ENCODE measurements at places on chromosomes 5 and 9.

GRCh38 chr9:35854091-35854762 is 16.0 kb downstream of the OR13J1 start:
- no peak for DNase-seq

DNA sequence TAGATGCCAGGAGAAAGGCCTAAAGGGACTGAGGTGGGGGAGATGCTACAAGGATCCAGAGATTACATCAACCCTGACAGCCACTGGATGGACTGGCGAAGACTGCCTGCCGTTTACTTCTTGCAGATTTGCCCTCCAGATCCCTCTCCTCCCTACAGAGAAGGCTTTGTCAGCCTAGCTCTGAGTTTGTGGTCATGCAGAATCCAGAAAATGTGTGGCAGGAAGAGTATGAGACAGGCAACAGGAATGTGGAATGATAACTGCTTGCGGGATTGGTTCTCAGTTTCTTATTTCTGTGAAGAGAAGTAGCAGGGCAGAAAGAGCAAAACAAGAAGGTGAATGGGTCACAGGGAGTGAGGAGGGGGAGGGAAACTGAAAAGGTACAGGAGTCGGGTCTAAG is 129.6 kb downstream of the TLE1 start:
- DNase-seq = no peak

- no peak for DNase-seq
These were observed 49.8 kb upstream of the ANKRD55 start for GRCh38 chr5:56282951-56283350.

DNA sequence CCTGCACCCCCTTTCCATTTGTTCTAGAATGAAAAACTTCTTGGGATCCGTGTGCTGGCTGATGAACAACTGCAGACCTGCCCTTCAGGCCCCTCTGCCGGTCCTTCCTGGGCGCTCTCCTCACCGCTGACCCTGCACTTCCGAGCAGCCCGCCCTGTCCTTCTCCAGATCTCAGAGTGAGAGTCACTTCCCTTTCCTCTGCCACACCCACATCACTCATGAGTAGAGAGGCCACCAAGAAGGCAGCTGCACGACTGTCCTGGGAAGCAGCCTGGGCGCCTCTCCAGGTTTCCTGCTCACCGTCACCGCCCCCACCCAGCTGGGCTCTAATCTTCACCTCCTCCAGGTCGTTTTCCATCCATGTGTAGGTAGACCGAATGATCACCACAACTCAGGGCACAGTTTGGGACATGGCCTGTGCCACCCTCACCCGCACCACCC is 35.0 kb upstream of the NSMF start:
- DNase-seq = no peak

GRCh38 chr9:94757158-94757557 is 30.7 kb downstream of the AOPEP start:
- DNase-seq = no peak

DNA sequence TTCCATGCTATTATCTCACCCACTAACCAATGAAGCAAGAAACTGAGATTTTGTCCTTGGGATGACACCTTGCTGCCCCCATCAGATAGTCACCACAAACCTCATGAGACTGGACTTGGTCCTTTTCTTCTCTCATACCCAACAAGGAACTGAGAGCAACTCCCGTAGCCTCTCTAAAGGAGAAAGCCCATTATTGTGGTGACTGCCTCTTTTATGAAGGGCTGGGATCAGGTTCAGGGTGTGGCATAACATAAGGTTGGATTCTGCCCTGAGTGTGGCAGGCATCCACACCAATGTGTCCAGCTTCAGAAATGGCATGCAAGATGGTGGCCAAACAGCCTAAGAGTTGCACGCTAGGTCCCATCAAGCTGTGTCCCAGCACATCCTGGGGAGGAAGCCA is 1.3 kb upstream of the ACTL7A start:
- DNase-seq = no peak

GRCh38 chr9:3059781-3060468 is 216.0 kb upstream of the PUM3 start:
- DNase-seq = no peak

DNA sequence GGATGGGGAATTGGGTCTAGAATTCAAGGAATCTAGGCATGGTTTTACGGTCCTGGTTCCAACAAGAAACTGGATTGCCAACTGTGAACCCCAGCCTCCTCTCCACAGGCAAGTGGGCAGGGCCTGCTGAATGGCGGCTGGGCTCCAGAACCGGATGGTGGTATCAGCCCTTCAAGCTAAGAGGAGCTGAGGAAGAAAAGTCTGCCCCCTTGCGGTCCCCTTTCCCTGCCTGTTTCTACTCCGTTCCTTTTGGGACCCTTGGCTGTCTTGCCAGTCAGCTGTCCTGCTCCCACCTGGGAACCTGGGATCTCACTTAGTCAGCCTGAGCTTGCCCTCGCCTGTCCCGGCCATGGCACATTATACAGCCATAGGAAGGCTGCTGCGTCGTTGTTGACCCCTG is 234.4 kb upstream of the DAPK1 start:
- peak; percentile 18 for DNase-seq

DNA sequence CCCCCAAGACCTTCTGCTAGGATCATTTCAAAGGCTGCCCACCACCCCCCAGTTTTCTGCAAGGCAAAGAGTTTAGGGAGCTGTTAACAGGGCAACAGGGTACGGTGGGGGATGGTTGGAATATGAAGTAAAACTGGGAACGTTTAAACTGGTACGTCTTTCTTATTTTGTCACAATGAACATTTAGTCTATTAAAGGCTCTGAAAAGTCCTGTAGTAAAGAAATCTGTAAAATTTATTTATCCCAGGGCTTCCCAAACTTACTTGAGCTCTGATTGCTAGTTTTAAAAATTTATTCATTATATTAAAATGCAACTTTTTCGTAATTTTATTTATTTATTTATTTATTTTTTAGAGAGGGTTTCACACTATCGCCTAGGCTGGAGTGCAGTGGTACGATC is 62.0 kb downstream of the USP20 start:
- DNase-seq = no peak

GRCh38 chr5:155485386-155485785 is 471.8 kb downstream of the KIF4B start:
- DNase-seq = peak; percentile 97

- no peak for DNase-seq
These were observed 37.9 kb upstream of the RAB3C start for GRCh38 chr5:58544926-58545325.

GRCh38 chr5:82349652-82350051 is 71.5 kb upstream of the RPS23 start:
- DNase-seq = peak; percentile 55

DNA sequence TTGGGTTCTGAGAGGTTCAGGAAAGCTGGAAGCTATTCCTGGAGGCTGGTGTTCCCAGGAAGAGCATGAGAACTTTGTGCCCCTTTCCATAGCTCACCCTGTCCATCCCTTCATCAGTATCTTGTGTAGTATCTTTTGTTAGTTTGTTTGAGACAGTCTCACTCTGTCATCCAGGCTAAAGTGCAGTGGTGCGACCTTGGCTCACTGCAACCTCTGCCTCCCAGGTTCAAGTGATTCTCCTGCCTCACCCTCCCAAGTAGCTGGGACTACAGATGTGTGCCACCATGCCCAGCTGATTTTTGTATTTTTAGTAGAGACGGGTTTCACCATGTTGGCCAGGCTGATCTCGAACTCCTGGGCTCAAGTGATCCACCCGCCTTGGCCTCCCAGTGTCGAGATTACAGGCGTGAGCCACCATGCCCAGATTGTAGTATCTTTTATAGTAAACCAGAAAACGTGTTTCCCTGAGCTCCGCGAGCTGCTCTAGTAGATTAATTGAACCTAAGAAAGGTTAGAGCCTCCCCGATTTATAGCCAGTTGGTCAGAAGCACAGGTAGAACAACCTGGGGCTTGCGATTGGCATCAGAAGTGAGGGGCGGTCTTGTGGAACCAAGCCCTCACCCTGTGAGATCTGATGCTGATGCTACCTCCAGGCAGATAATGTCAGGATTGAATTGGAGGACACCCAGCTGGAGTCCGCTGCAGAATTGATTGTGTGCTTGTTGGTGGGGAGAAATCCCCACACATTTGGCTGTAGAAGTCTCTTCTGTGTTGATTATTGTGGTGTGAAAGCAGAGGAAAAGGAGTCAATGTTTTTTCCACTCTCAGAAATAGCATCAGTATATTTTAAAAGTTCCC is 32.3 kb downstream of the ATP6V0E1 start:
- no peak for DNase-seq

GRCh38 chr5:103573411-103573810 is 10.8 kb upstream of the NUDT12 start:
- no peak for DNase-seq

GRCh38 chr9:121999556-121999955 is 93.6 kb downstream of the TTLL11 start:
- no peak for DNase-seq

GRCh38 chr9:123168586-123168985 is 99.8 kb downstream of the STRBP start:
- no peak for DNase-seq

- DNase-seq = no peak
These were observed 31.8 kb downstream of the SPATA31C2 start for GRCh38 chr9:88106492-88106891.

DNA sequence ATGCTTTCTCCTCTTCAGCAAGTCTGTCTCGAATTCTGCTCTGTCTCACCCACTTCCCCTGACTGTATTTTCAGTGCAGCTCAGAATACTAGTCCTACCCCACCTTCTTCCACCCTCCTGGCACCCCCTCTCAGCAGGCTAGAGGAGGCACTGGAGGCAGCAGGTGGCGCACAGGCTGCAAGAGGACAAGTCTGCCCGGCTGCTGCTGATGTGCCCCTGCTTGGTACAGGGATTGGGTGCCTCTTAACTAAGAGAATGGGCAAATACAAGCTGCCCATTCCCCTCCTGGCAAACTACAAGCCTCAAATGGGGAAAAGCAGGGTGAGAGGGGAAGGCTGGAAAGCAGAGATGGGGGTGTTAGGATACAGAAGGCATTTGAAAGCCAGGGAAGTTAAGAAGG is 5.1 kb downstream of the TLN1 start:
- DNase-seq = no peak

- no peak for DNase-seq
These were observed 162.4 kb upstream of the PIK3R1 start for GRCh38 chr5:68053202-68053601.

DNA sequence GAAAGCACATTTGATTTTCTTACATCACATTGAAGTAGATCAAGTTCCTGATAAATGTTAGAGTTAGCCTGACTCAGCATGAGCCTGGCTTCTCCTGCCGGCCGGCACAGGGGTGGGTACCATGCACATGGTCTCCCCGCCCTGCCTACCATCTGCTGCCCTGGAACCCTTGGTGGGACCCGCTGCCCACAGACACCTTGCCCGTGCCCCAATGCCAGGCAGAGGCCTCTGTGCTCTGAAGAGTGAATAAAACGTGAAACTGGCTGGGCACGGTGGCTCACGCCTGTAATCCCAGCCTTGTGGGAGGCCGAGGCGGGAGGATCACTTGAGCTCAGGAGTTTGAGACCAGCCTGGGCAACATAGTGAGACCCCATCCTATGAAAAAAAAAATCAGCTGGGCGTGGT is 17.3 kb downstream of the EXD3 start:
- DNase-seq = no peak
